ENCODE measurements at places on chromosomes 1 and 21.

DNA sequence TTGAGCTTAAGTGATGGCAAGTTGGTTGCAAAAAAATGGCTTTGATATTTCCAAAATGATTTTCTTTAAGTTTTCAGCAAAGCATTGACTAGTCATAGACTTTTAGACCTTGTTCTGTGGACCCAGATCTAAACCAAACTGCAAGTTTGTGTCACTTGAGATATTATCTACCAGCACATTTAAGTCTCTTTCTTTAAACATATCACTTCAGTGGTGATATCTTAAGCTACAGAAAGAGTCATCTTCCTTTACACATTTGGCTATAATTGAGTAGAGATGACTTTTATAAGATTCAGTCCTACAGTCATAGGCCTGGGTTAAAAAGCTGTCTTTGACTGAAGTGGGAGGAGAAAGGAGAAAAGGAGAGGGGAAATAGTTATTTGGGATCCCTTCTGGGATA, 95.2 kb downstream of the RUNX1 start:
- no peak for DNase-seq

DNA sequence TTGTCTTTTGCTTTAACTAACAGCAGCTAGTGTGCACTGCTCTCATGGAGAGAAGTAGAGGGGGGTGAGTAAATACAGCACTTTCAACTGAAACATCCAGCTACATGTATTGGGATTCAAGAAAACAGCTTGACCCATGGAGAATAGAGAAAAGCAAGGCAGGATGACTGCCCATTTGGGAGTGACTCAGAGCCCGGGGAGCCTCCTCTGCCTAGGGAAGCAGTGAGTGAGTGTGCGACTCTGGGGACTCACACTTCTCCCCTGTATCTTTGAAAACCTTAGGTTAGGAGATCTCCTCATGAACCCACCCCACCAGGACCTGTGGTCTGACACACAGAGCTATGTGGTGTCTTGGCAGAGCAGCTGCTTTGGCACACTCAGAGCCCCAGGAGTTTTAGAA, 82.0 kb upstream of the PTGFR start:
- no peak for DNase-seq

DNA sequence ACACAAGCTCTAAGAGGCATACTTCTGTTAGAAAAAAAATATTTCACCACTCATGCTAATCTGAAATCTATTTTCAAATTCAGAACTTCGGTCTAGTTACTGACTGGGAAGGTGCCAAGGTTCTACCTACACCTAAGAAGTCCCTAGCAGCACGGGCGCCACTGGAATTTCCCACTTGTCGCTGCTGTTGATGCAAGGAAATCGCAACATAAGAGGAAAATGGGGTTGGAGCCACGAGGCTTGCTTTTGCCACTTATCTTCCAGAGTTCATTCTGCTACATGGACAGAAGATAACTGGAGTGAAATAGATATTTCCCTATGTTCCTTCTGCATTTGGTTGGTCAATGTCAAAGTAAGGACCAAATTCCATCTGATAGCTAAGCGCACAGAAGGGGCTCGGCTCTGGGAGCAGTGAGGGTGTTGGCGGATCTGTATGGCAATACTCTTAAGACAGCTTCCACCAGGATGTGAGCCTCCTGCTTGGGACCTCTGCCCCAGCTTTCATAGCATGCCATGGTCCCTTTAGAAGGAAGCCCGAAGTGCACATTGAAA, 47.2 kb downstream of the RCAN1 start:
- no peak for DNase-seq

DNA sequence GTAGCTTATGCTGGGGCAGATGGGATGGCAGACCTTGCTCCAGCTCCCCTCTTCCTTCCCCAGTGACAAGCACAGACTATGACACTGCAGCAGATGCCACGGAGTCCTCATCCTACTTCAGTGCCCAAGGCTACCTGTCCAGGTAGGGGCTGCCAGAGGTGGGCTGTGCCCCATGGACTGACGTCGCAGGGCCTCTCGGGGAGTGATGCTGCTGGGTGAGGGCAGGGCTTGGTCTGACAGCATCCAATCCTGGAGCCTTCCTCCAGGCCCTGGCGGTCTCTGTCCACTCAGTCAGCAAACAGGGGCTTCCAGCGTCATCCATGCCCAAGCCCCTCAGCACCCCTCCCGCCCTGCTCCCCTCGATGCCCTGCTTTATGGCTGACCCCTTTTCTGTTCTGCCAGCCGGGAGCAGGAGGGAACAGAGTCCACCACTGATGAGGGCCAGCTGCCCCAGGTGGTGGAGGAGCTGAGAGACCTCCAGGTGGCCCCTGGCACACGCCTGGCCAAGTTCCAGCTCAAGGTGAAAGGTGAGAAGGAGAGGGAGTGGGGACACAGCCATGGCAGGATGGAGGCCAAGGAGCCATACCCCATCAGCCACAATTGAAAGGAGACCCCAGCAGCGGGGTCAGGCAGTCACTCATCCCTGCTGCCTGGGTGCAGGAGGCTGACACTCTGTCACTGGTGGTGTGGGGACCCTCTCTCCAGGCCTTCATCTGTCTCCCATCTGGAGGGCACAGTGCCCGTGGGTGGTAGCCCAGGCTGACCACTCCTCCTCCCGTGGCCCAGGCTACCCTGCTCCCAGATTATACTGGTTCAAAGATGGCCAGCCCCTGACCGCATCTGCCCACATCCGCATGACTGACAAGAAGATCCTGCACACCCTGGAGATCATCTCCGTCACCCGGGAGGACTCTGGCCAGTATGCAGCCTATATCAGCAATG, 73.6 kb downstream of the TRIM11 start:
- no peak for DNase-seq

GRCh38 chr1:46520063-46520911, 30.7 kb downstream of the DMBX1 start:
- DNase-seq: peak; percentile 23

DNA sequence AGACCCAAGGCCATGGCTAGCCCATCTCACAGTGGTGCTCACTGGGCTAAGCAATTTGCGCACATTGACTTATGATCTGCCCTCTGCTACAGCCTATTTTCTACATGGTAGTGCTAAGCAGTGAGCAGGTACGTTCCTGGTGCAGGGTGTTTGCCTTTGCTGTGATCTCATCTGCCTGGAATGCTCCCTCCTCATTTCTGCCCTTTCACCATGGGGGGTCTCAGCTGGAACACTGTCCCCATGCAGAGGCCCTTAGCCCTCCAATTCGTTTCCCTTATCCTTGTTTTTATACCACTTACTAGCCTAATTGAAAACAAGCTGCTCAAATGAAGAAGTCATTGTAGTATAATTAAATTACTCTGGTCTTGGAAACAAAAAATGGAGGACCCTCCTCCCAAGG, 2.0 kb upstream of the B3GALT5 start:
- no peak for DNase-seq

DNA sequence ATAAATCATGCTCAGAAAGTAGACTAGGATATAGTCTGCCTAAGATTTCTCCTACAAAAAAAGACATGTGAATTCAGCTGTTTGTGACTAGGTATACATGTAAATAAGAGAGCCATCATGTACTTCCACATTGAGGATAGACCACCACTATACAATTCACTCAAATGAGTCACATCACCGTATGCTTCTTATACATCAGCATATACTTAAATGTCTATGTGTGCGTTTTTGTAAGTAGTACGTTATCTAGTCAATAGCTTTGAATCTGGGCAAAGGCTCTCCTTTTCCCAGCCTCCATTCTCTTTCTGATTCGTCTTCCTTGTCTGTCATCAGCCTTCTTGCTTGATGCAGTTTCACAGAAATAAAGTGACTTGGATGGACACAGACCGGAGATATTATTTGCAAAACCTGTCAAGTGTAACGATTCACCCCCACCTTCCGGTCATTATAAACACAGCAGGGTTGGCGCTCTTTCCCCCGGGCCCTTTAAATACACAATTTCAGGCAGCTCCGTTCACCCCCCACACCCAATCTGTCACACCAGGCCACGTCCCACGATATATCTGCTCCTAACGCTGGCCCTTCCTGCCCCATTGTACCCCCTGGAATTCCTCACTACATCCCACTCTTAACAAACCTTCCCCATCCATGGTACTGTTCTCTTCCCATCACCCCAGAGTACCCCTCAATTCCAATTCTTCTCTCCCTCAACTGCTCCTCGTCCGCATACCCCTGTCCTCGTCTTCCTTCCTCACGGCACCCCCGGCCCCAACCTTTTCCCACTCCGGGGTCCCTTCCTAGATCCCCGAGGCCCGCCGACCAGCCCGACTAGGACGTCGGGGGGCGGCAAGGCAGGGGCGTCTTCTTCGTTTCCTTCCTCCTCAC, 636 bp downstream of the VAMP4 start:
- DNase-seq: no peak

GRCh38 chr1:31478167-31478566, 65.2 kb downstream of the SERINC2 start:
- DNase-seq: no peak

GRCh38 chr21:25636727-25637126, 2.3 kb upstream of the JAM2 start:
- DNase-seq: no peak

DNA sequence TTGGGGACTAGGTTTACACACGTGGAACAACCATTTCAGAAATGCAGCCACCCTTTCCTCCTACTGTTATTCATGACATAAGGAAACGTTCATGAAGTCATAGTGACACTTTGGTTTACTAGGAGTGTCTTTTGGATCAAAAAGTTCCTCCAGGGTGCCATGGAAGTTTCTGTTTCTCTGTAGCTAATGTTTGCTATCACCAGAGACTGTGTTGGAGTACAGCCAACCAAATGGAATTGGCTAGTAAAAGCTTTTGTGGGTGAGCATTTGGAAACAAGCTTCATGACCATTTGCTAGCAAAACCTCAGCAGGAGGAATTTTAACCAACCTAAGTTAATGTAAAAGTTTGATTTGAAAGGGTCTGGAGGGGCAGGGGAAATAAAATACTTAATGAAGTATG, 43.9 kb upstream of the ADGRL2 start:
- no peak for DNase-seq

DNA sequence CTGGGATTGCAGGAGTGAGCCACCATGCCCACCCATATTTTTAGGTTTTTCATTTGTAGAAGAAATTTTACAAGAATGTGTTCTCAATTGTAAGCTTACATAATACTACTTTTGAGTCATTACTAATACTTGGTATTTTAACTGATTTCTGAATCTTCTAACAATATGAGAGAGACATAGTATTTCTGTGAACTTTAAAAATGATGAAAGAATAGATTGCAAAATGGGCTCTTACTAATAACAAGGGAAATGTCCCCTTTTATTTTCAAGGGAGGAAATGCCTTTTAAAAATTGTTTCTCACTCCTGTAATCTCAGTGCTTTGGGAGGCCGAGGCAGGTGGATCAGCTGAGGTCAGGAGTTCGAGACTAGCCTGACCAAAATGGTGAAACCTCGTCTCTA, 5.9 kb downstream of the AGO3 start:
- no peak for DNase-seq

GRCh38 chr1:229190057-229190575, 80.8 kb upstream of the RAB4A start:
- no peak for DNase-seq

DNA sequence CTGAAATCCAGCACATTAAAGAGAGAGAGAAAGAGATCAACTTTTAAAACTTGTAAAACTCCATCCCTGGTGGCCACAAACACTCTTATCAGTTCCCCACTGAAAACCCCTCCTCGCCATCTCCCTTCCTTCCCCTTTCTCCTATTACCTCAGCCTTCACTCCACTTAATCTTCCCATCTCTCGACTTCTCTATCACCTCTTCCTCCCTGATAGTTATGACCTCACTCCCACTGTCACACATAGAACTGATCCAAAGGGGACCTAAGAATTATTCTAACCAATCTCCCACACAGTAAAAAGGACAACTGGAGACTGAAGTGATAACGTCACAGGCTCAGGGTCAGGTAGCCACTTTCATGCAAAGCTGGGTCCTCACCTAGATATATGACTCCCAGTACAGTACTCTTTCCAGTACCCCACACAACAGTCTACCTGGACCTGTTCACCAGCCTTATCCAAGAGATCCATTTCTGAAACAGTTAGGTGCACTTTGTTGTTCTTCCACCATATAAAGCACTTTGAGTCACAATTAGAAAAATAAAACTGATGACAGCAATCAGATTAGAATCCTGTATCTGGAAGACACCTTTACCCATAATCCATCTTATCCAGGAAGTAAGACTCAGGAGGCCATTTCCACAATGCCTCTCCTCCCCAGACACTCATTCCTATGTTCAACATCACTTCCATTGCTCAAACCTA, 324.8 kb downstream of the SMYD3 start:
- no peak for DNase-seq

DNA sequence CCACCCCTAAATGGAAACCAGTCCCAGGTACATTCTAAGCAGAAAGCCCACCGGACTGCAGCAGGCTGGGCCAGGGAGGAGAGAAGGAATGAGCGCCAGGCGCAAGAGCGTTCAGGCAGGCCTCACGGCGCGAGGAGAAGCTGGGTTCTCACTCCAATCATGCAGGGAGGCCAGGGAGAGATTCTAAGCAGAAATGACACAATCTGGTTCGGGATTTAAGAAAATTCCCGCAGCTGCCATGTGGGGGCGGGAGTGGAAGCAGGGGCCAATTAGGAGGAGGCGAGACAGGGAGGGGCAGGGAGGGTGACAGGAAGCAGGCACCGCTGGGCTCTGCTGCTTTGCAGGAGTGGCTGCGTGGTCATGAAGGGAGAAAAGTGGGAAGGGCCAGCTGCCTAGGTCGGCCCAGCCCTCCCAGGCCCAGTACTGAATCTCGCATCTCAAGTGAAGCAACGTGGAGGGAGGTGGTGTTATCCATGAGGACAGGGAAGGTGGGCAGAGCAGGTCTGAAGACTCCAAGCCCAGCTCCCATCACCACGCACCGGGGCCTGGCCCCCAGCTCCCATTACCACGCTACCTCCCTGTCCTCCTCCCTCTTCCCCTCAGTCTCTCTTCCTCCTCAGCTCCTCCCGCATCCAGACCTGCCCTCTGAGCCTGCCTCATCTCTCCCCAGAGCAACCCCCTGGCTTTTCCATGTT, 11.8 kb downstream of the NPHP4 start:
- no peak for DNase-seq

GRCh38 chr1:181779343-181779742, 282.2 kb downstream of the ZNF648 start:
- DNase-seq: no peak

GRCh38 chr1:195769461-195769860, 838.8 kb downstream of the KCNT2 start:
- no peak for DNase-seq

GRCh38 chr1:212461916-212462660, 29.4 kb downstream of the NENF start:
- DNase-seq: no peak

- peak; percentile 8 for DNase-seq
These were observed 391.0 kb downstream of the OMA1 start for GRCh38 chr1:58155418-58156123.

DNA sequence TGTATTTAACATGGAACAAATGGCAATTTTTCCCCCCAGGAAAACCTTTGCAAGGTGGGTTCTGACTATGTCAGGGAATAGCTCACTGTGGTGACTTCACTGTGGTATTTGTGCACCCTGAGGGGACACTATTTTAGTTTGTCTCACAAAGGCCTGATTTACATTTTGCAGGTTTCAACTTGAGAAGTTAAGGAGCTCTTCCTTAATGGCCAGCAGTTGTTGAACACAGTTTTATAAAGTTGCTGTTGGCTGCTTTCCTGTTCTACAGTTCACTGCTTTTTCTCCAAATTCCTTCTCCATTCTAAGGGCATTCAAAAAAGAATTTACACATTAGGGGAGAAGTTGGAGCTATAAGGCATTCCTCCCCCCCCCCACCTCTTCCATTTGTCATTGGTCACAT, 4.6 kb downstream of the LAMC1 start:
- no peak for DNase-seq

All from NCI-H1436 (cell line).